CD4-positive, alpha-beta T cell (primary cell): ENCODE measurements at places on chromosomes 12 and 14.

DNA sequence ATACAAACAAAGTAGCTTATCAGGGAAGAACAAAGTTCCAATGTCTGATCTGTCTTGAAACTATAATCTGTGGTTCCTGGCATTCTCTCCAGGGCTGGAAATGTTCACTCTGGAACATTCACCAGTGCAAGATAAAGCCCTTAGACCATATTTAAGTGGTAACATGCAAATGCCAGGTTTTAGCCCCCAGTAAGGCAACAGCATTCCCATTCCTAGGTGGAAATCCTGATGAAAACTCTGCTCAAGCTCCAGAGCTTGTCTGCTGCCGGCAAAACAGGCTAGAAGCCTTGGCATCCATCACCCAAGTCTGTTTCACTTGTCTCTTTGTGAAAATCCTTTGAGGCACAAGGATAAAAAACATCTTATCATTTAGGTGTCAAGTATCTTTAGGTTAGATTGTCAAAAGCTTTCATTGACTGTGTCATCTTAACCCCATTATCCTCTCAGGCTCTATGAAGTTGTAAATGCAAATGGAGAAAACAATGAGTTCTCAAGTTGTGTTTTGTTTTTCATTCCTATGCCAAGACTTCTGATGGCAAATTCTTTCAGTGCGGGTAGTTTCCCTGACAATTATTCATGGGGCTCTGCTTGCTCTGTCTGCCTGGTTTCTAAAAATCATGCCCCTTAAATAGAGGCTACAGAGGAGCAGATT lies 344.7 kb downstream of the NELL2 start:
- DNase-seq, result no peak

DNA sequence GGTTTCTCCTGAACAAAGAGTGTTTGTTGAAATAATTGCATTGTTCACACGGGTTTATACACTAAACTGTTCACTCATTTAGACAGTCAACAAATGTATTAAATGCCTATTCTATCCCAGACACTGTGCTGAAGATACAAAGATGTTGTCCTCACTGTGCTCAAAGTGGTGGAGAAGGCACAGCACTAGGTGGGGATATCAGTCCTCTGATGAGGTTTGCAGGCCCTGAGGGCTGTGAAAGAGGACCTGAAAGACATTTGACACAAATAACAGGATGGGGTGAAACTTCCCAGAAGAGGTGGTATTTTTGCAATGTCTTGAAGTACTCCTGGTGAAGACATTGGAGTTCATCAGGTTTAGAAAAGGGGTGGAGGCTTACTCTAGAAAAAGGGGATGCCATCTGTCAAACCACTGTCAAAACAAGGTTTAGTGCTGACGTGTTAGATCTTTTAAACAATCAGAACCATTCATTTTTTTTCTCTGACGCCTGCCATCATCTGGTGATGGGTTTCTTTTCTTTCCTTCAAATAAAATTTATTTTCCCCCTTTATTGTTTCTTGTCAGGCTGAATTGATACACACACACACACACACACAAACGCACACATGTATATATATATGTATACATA lies 69.5 kb downstream of the ACSS3 start:
- no peak for DNase-seq

DNA sequence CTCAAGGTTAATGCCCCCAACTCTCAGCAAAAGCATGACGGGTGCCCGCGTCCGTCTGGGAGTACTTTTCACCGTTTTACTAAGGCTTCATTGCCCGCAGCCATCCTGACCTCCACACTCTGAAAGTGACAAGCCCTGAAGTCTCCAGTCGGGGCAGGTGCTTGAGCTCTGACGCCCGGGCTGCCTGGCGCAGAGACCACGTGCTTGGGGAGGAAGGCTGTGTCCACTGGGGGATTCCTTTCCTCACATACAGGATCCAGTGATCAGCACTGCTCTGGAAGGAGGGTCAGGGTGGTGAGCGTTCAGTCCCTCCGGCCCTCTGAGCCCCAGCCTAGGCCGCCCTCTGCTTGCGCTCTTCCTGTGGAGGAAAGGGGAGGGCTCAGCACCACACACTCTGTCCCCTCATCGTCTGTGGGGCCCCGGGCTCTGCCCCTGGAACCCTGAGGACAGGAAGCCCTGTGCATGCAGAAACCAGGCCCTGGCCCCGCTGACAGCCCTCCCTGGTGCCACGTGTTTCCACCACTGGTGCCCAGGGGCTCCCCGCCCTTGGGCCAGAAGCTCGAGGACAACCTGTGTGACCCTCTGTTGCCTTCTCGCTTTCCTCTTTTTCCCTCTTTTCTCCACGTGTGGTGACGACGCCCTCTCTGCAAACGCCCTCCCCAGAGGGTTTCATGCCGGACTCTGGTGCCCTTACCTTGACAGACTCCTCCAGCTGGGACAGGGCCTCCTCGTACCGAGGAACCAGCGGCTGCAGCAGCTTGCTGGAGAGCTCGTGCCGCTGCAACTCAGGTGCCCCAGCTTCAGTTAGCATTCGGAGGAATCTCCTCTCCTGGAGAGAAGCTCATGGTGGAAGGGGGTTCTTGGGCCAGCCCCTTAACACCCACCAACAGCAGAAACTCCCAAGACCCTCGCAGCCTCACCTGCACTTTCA lies 4.9 kb downstream of the DDX51 start:
- DNase-seq, result no peak

DNA sequence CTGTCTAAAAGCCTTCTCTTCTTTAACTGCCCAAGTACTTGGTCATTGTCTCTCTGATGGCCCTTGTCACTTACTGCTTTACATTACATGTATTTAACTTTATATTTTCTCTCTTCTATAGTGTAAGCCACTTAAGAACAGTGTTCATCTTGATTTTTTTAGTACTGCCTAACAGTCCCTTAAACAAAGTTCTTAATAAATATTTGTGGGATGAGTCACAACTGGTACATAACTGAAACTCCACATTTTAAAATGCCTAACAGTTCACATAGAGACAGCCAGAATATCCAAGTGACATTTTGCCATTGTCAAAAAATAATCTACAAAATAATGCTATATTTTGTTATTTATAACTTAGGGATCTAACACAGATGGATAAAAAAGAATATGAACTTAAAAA lies 146.6 kb downstream of the STXBP6 start:
- DNase-seq, result no peak

- no peak for DNase-seq
Observed at GRCh38 chr14:22803687-22803974, 11.6 kb downstream of the SLC7A7 start.

DNA sequence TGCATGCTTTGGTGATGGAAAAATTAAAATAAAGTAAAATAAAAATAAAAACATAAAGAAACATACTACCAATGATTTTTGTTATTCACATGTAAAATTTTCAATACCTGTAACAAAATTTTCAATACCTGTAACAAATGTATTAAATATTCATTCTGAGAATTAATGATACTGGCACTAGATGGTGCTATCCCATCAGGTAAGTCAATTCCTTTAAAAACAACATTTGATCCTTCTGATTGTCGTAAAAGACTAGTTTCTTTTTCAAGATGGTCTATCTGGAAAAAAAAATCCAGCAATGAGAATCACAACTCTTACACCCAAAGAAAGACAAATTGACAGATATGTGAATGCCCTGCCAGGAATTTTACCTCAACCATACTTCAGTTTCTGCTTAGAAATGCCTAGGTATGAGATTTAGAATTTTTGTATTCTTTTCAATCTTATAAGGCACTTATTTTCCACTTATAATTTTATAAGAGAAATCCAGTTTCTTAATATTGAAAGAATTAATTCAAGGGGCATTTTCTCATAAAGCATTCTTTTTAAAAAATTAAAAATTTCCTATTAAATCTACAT lies 30.7 kb downstream of the CEP290 start:
- DNase-seq, result no peak
